ENCODE measurements at places on chromosomes 3 and 15.

DNA sequence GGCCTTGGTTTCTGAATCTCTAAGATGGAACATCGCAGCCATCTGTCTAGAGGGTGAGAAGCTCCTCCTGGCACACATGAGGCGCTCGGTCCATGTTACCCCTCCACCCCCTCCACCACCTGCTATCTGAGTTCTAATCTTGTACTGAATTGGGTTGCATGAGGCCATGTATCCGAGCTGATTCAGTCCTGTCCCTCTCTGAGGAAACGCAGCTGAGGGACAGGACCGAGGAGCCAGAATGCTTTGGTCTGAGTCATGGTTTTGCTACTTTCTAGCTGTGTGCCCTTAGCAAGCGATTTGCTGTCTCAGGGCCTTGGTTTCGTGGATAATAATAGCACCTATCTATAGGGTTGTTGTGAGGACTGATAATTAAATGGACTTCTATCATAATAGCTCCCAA is 87.8 kb upstream of the SEC13 start:
- no peak for DNase-seq

DNA sequence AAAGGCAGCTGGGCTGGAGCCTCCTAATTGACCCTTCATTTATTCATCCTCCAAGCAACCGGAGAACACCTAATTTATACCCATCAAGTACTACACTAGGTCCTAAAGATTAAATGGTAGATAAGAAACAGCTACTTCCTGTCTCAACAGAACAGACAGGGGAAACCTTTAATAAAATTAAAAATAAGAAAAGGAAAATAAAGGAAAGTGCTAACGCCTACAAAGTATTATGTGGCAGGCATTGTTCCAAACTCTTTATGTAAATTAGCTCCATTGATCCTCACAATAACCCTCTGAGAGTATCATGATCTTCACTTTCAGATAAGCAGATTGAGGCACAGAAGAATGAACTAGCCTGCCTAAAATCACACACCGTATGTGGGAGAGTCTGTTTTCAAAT is 139.5 kb downstream of the CNTN6 start:
- no peak for DNase-seq

GRCh38 chr3:133991209-133991608 is 38.5 kb downstream of the SLCO2A1 start:
- no peak for DNase-seq

DNA sequence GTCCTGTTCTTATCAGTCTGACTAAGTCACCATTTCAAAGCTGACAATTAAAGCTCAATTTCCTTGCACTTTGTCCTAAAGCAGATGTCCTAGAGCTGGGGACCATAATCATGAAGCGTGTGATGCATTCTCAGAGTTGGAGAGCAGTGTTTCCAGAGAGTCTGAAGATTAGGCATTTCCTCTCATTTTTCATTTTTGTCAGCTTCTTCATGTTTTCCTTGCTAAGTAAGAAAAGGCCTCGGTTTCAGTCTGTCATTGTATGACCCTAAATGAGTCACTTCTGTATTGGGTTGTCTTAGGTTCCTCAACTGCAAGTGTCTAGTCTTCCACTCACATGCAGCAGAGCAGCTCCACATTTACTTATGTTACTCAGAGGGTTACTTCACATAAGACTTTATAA is 257.2 kb upstream of the TPRG1 start:
- DNase-seq, result no peak

DNA sequence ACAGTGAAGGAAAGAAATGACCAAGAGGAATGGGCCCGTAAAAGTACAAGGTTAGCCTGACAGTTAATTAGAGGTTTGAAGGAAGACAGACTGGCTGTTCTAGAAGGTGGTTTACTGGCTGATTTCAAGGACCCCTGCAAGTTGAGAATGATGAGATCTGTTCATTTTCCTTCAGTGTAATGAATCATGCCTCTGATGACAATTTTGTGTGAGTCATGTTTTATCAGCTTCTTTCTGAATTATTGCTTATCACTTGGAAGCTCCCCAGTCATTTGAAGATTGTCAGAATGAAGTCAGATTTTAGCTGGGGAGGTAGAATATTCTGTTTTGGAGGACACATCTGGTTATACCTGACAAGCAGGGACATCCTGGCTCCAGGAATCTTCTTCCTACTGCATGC is 50.6 kb downstream of the DRD3 start:
- DNase-seq, result no peak

DNA sequence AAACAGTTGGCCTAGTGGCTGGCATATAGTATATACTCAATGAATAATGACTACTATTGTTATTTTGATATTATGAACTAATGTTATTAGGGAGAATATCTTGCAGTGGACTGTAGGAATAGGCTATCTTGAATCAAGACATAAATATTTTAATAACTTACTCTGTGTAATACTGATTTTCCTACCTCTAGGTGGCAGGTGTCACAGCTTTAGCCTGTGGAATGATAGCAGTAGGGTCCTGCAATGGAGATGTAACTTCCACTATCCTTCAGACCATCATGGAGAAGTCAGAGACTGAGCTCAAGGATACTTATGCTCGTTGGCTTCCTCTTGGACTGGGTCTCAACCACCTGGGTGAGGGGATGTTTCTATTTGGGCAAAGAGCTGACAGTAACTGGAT is 6.5 kb downstream of the PSMD2 start:
- peak; percentile 36 for DNase-seq

- no peak for DNase-seq
These were observed 4.0 kb downstream of the MUC4 start for GRCh38 chr3:195807681-195808121.

GRCh38 chr3:55500555-55501330 is 13.6 kb upstream of the WNT5A start:
- DNase-seq, result no peak

DNA sequence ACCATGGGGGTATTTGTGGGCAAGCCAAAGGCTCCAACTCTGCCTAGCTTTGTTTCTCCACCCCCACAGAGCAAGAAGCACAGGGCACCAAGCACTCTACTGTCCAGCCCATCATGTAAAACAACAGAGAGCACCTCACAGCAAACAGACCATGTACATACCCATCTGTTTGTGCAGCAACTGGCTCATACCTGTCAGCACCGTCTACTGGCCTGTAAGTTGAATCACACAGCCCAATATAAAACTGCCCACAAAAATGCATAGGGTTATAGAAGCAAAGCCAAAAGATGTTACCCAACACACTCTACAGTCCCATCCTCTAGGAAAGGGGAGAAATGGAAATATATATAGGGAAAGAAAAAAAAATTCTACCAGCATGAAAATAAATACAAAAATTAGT is 139.7 kb upstream of the CPNE4 start:
- no peak for DNase-seq

- DNase-seq, result no peak
These were observed 343.0 kb downstream of the ZBTB20 start for GRCh38 chr3:114804099-114804498.

DNA sequence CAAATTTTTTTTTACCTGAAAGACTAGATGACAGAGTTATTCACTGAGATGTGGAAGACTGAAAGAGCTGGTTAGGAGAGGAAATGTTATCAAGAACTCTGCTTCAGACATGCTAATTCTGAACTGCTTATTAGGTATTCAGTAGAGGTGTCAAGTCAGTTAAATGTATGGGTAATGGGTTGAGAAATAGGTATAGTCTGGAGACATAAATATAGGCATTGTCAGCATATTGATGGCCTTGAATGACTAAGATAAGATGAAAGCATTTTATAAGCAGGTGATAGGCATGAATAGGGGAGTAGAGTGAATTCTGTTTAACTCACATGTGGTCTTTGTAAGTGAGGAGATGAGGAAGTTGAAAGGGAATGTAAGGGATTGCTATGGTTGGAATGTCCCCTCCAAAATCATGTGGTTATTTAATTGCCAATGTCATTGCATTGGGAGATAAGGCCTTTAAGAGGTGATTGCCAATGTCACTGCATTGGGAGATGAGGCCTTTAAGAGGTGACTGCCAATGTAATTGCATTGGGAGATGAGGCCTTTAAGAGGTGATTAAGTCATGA is 904.2 kb downstream of the CADM2 start:
- peak; percentile 77 for DNase-seq

- no peak for DNase-seq
These were observed 159.4 kb downstream of the FBLN2 start for GRCh38 chr3:13708301-13708700.

DNA sequence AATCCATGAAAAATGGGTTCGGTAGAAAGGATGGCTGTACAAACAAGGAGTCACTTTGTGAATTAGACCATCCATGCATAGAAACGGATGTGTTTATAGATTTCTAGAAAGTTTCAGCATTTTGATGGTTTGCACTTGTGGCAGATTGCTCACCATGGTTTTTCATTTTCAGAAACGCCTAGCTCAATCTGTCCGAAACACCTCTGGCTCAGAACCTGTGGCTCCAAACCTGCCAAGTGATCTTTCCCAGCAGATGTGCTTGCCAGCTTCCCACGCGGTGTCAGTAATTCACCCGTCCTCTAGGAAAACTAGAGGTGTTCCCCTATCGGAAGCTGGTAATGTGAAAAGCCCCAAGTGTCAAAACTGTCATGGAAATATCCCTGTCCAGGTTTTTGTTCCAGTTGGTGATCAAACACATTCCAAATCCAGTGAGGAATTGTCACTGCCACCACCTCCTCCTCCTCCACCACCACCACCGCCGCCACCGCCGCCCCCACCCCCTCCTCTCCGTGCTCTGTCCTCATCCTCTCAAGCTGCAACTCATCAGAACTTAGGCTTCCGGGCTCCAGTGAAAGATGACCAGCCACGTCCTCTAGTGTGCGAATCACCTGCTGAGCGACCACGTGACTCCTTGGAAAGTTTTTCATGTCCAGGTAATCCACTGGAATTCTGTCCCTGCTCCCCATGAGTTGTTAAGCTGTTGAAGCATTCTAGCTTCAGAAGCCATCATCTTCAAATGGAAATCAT is 21.2 kb downstream of the WHAMM start:
- peak; percentile 38 for DNase-seq

DNA sequence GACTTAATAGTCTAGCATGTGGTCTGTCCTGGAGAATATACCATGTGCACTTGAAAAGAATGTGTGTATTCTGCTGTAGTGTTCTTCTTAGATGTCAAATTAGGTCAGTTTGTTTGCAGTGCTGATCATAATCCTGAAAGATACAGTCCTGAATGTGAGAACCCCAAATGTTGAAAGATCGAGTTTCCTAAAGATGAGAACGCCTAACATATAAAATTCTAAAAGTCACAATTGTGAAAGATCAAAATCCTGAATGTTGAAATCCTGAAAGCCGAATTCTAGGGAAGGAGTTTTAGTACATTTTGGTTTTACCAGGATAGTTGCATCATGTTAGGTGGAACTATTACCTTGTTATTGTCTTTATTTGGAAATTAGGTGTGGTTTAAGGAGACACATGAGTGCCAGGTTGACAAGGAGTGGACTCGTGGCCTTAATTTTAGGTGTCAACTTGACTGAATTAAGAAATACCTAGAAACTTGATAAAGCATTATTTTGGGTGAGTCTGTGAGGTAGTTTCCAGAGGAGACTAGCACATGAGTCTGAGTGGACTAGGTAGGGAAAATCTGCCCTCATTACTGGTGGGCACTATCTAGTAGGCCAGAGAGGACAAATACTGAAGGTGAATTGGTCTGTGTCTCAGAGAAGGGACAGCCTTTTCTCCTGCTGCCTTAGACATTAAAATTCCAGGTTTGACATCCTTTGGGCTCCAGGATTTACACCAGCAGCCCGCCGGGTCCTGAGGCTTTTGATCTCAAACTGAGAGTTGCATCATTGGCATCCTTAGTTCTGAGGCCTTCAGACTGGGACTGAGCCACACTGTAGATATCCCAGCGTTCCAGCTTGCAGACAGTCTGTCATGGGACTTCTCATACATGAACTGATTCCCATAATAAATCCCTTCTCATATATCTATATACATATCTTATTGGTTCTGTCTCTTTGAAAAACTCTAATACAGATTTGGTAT is 77.1 kb downstream of the LRRC28 start:
- DNase-seq, result no peak
